Stimulated activated CD4-positive, alpha-beta T cell treated with anti-CD3 and anti-CD28 coated beads, Interleukin-12 subunit alpha, Interleukin-12 subunit beta, amount 100 ng/mL, for 24 hours (primary cell): ENCODE measurements at places on chromosomes 1 and 21.

DNA sequence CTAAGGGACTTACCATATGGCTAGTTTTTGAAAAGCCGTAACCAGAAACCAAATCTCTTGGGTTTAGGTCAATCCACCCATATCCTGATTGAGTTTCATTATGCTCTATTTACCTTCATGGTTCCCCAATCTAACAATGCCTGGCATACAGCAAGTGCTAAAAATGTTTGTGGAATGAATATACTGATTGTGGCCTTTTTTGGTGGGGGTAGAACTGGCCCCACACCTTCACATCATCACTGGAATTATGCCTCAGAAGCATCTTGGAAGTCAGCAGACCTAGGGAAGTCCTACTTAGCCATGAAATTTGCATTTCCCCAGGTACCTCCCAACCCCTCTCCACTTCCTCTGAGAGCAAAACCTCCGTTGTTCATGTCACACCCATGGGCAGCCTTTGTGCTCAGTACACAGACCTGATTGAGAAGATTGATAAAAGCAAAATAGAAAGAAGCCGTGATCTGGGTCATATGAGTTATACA lies 17.8 kb upstream of the SLAMF1 start:
- DNase-seq = no peak

DNA sequence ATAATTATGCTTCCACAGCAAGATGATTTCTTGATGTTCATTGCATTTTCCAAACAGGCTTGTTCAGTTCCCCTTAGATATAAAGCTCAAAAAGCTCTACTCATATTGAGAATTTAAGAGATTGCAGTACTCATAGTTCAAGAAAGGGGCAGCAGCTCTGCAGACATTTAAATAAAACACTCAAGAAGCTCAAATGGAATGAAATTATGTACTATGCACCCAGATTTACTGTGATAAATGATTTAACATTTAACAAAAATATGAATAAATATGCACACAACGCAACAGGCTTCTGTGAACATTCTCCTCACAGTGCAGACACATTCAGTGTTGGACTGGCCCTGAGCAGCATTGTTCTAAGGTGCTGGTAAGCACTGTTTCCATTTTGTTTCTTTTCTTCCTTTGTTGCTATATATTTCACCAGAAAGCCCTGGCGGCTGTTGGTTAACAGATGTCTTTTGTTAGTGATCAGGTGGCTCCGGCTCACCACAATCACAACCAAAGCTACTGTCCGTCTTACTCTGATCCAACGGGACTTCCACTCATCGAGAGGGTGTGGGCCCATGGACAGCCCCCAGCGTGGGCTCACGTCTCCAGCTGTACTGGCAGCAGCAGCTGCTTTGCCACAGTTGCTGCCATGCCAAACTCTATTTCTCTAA lies 1440.3 kb downstream of the NCAM2 start:
- no peak for DNase-seq

- DNase-seq = no peak
Observed at GRCh38 chr1:221911714-221912113, 169.8 kb upstream of the DUSP10 start.

DNA sequence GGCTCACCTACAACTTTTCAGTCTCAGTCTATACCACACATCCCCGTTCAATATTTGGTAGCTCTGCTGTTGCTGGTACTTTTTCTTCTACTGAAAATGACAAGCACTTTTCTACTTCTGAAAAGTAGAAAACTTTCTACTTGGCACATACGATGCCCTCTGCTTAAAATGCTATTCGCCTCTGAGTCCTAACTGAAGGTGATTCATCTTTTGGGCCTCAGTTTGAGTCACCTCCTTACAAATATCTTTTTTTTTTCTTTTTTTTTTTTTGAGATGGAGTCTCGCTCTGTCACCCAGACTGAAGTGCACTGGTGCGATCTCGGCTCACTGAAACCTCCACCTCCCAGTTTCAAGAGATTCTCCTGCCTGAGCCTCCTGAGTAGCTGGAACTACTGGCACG lies 136.0 kb upstream of the CYYR1 start:
- DNase-seq = no peak

DNA sequence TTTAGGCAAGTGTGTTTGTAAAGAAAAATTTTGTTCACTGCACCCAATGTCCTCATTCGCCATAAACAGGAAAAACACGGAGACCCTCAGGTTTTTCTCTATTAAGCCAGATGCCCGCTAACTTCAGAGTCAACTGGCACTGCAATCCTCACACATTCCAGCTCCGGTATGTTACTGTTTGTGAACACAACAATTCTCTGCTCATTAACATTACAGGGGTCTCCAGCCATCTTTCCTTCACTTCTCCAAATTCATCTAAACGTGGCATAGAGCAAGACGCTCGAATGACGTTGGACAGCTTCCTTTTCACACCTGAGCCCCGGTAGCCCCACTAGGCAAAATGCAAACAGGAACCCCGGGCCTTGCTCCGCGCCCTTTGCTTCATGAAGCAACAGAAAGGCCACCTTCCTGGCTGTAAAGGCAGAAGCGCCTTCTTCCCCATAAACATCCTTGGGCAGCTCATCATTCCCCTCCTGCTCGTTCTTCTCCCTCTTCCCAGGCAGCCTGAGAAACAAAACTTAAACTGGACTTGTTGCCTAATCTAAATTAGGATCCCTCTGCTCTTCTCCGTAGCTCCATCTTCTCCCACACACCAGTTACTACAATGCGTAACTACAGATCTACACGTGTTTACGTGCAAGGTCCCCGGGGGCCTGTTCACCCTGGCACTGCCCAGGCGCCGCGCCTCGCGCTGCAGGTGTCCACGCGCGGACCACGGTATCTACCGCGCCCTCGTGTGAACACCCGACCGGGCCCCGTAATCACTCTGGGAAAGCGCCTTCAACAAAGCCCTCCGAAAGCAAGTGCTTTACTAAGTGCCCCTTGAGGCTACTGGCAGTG lies 1.2 kb downstream of the LBR start:
- no peak for DNase-seq

DNA sequence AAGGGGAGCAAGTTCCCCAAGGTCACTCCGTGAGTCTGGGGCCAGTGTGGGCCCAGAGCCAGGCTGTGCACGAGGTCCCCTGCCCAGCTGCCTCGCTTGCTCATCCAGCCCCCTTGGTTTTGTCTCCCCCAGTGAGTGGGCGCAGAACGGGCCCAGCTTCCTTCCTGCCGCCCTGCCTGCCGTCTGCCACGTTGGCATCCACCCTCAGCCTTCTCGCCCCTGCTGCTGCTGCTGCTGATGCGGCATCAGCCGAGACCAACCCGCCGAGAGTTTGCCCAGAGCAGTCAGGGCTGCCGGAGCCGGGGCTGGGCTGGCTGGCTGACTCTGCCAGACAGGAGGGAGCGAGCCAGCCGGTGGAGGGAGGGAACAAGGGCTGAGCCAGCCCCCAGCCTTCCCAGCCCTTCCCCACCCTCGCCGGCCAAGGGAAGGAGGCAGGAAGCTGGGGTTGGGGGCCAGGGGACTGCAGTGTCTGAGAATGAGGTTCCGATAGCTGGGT lies 31.4 kb upstream of the WASF2 start:
- DNase-seq = no peak

- no peak for DNase-seq
Observed at GRCh38 chr1:111850109-111850508, 94.4 kb downstream of the DDX20 start.

DNA sequence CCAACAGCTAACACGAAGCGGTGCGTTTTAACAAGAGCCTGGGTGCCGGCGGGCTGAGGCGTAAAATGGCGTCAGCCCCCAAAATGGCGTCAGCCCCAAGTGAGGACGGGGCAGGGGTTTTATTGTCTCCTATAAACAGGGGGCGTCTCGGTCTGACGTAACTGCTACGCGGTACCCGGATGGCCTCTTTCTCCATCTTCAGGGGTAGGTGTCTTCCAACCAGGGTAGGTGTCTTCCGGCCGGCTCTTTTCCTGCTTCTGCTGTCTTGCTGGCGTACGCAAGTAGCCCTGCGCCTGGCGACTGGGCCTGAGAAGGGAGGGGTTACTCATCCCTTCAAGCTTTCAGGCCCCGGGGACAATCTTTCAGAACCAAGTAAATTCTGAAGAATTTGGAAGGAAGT lies 45.3 kb downstream of the LGR6 start:
- DNase-seq = no peak

DNA sequence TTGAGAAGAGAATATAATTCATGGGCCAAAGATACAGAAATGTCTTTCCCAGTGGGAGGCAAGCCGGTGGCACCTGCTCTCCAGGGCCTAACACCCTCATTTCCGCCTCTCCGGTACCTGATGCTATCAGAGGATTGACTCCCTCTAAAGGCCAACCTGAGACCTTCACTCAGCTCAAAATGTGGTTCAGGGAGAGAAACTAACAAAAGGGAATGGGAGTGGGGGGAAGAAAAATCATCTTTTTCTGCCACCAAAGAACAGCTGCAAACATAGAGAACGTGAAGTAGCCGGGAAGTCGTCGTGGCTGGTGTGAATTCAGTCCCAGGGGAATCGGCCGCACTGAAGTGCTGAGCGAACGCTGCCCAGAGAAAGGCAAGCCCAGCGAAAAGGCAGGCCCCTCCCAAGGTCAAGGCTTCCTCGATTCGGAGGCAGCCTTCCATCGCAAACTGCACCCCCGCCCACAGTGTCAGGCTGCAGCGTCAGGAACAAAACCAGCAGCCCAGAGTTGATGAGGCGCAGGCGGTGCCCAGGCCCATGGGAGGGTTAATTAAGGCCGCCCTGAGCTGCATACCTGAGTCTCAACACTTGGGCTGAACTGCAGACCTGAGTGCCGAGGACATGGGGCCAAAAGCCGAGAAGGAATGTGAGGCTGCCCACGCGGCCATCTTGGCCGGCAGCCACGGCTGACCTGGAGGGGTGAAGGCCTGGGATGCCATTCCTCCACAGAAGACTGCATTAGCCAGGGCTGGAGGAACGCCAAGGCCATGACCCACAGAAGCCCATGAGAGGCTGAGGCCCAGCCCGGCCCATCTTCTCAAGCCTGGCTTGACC lies 160.2 kb downstream of the PSMG1 start:
- no peak for DNase-seq

DNA sequence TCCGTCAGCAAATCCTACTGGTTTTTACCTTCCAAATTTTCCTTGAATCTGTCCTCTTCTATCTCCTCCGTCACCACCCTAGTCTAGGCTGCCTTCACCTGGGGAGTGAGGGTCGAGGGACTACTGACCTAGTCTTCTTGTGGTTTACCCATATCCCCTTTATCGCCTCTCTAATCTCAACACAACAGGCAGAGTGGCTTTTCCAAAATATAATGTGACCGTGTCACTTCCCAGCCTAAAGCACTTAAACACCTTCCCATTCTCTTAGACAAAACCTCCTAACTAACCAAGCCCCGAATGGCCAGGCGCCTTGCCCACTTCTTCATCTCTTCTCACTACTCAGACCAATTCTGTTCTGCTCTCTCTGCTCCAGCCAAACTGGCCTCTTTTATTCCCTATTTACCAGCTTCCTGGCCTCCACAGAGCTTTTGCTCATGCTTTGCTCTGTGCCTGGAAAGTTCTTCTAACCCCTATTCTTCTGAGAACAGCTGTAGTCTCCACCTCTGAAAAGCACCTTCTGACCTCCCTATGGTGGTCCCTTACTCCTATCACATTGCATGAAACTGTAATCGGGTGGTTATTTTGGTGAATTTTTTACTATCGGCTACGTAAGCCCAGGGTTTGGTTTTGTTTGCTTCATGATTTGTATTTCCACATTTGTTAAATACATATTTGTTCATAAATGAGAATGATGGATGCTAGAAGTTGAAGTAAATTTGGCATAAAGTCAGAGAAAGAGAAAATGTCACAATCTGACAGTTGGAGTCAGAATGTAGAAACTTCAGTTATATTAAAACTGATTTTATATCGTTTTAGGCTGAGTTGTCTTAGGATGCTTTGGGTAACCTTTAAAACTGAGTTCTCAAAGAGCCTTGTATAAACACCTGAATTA lies 1.2 kb upstream of the NBPF1 start:
- DNase-seq = no peak
